H4 (cell line): ENCODE measurements at places on chromosomes 5 and 9.

GRCh38 chr9:136133191-136133958 lies 14.7 kb upstream of the TMEM250 start:
- no peak for DNase-seq

GRCh38 chr5:128632264-128632663 lies 94.2 kb upstream of the FBN2 start:
- no peak for DNase-seq

DNA sequence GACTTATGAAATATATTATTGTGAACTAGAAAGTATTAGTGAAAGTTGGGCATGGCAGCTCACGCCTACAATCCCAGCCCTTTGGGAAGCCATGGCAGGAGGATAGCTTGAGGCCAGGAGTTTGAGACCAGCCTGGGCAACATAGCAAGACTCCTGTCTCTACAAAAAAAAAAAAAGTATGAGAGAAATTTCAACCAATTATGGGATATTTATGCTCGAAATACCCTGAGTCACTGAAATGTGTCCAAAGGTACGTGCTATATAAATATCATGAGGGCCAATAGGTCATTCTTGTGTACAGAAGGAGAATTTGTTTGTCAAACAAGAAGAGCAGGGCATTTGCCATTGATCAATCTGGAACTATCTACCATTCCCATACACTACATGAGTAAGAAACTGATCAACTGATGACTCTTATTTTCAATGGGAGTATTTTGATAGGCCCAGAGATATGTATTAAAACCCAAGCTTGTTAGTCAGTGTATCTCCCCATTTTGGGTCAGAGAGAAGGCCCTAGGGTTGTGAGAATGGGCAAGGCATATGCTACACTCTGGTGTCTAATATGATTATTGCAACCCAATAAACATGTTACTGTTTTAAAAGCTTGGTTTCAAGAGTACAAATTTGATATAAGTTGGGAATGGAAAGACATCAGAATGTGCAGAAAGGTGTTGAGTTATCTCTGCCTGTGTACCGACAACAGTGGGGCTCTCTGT lies 21.7 kb upstream of the HOMER1 start:
- DNase-seq, result no peak

- no peak for DNase-seq
Observed at GRCh38 chr5:93572101-93572607, 8.9 kb downstream of the NR2F1-AS1 start.

DNA sequence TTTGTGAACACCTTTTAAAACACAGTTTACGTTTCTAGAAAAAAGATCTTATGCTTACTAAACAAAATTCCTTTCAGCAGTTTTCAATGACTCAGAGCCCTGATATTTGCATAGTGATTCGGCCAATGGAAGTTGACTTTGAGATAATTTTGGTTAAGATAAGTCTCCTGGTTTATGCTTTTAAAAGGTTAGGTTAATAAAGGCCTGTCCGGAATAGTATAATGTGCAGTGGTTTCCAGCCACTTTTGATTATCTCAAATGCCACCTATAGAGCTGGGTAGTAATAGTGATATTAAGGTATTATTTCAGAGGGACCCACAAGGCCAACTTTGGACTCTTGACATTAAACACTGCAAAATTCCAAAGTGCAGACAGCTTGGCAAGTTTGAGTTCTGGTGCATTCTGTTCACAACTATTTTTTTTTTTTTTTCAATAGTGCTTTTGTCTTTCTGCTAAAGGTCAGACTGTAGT lies 86.1 kb downstream of the F2RL2 start:
- no peak for DNase-seq

DNA sequence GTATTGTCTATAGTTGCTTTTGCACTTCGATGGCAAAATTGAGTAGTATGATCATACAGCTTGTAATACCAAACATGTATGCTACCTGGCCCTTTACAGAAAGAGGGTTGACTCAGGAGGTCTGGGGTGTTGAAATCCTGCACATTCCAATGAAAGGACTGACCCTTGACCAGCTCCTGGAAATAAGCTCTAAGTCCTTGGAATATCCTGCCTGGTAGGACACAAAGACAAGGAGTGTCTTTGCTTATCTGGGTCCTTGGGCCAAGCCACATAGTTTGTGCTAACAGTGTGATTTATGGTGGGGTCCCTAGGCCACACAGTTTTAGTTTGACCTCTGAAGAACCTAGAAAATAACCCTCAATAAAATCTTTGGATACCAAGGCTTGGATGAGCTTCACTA lies 89.3 kb upstream of the FTMT start:
- no peak for DNase-seq

GRCh38 chr9:73680831-73681230 lies 529.2 kb downstream of the ANXA1 start:
- no peak for DNase-seq

- no peak for DNase-seq
Observed at GRCh38 chr5:64838376-64838775, 69.6 kb downstream of the CWC27 start.

DNA sequence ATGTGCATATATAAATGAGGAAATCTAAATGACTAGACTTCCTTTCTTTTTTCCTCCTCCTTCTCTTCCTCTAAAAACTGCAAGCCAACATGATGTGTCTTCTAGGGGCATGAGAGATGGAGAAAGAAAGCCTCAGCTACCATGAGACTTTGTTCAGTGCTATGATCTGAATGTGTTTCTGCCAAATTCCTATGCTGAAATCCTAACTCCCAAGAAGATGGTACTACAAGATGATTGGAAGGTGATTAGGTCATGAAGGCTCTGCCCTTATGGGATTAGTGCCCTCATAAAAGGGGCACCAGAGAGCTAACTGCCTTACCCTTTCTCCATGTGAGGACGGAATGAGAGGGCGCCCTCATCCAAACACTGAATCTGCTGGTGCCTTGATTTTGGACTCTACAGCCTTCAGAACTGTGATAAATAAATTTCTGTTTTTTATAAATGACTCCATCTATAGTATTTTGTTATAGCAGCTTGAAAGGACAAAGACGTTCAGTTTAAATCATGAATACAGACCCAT lies 72.2 kb upstream of the IL6ST start:
- DNase-seq, result no peak

DNA sequence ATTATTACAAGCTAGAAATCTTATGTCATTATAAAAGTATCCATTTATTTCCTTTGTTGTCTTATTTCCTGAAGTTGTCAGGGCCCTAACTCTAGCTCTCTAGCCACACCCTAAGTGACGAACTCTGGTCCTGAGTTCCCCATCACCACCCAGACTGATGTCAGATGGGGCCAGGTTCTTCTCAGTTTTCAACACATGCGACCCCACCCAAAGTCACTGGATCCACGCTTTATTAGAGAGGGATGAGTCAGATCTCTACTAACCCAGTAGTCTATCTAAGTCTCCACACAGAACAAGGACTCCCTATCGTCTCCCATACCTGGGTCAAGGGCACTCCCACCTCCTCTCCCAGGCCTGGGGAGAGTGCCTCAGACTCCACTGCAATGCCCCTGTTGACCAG lies 6.8 kb upstream of the FEM1C start:
- DNase-seq, result no peak

GRCh38 chr9:34085581-34086500 lies 37.2 kb upstream of the UBAP2 start:
- DNase-seq, result no peak
